GM12891 (cell line): ENCODE measurements at places on chromosomes 16 and 17.

GRCh38 chr17:55390364-55390977 is 31.2 kb downstream of the MMD start:
- DNase-seq: no peak

DNA sequence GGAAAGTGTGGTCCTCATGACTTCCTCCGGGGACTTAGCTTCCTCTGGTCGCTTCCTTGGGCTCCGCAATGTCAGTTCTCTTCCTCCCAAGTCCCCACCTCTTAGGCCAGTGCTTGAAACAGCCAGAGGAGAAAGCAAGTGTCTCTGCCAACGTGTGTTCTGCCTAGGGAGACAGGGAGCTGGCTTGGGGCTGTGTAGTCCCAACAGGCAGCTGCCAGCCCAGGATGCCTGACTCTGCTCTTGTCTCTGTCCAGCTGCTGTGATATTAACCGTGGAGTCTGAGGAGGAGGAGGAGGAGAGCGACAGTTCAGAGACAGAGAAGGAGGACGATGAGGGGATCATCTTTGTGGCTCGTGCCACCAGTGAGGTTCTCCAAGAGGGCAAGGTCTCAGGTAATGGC is 13.5 kb upstream of the PLEKHG4 start:
- no peak for DNase-seq

DNA sequence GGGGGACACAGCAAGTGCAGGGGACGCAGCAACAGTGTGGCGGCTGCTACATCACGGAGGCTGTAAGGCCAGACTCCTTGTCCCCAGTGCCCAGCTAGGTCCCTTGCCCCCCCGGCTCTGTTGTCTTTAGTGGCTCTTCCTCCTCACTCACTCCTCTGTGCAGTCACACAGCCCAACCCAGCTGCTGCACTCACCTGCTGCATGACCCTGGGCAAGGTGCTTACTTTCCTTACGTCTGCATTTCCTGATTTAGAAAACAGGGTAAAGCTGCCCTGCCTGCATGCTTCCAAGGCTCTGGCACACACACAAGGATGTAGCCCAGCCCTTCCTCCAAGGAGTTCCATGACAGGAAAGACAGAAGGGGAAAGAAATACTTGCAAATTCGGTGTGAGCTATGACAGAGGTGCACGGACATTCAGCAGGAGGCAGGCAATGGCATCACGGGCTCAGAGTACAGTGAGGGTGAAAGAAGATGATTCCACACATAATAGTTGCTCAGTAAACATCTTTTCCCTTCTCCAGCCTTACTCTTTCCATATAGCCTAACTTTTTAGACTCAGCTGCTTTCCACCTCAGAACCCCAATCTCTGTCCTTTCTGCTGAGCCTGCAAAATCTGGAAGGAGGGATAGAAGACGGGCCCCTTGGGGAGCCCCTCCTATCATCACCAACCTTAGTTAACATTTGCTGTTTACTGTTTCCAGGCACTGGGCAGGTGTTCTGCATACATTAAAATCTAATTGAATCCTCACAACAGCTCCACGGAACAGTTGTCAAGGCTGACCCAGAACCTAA is 150.9 kb downstream of the MRM1 start:
- no peak for DNase-seq

DNA sequence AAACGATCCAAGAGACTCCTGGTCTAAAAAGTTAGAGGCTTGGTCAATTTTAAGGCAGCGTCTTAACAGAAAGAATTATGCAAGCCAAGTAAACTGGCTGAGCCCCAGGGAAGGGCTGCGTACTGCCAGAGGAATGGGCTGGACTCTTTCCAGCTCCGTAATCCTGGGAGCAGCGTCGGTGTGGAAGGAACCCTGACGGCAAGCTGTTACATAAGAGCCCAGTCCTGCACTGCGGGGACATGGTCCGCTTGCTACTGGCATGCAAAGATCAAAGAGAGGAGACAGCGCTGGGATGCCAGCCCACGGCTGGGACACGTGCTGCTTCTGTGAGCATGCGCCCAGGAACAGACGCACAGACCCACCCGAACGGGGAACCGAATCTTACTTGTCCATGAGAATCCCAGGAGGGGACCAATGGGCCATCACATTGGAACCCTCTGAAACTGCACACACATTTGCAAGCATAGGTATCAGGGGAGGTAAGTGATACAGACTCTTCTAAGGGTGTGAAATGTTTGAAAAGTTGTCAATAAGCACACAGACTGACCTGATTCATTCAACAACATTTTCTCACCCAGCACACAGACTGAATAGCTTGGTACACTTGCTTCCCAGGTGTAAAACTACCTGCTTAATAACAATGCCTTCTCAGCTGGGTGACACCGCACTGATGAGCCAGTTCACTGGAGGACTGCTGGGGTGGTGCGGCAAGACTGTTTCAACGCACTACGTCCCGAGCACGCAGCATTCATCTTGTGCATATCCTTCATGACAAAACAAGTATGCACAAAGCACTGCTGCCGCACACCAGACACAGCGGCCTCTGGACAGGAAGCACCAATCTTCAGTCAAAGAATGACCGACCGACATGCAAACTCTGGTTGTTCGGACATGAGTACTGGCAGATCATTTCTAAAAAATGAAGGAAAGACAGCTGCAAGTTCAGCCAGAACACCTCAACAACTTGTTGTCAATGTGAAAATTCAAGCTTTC is 94.9 kb downstream of the ANKRD11 start:
- no peak for DNase-seq

GRCh38 chr17:57587193-57587969 is 157.7 kb downstream of the CCDC182 start:
- DNase-seq: no peak

GRCh38 chr16:82363026-82363816 is 193.2 kb upstream of the MPHOSPH6 start:
- no peak for DNase-seq

GRCh38 chr17:40452921-40453378 is 9.7 kb downstream of the IGFBP4 start:
- no peak for DNase-seq
